Memory B cell (primary cell): ENCODE measurements at places on chromosomes 5 and 9.

- no peak for DNase-seq
Observed at GRCh38 chr5:141437221-141437620, 6.9 kb downstream of the PCDHGA12 start.

DNA sequence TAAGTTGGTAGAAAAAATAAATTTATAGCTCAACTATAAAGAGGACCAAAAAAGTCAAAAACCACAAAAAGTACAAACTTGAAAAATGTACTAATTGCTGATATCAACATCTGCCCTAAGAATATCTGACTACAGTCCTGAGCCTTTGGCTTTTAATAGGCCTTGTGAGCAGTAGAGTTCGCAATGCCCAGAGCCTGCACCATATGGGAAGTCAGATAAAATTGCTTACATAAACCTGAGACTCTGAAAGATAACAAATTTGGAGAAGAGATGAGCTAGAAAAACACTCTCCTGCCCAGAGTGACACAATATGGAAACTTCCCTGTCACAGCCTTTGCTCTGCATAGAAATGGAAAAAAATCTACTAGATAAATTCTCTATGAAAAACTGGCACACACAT lies 368.0 kb upstream of the GRIN3A start:
- no peak for DNase-seq

DNA sequence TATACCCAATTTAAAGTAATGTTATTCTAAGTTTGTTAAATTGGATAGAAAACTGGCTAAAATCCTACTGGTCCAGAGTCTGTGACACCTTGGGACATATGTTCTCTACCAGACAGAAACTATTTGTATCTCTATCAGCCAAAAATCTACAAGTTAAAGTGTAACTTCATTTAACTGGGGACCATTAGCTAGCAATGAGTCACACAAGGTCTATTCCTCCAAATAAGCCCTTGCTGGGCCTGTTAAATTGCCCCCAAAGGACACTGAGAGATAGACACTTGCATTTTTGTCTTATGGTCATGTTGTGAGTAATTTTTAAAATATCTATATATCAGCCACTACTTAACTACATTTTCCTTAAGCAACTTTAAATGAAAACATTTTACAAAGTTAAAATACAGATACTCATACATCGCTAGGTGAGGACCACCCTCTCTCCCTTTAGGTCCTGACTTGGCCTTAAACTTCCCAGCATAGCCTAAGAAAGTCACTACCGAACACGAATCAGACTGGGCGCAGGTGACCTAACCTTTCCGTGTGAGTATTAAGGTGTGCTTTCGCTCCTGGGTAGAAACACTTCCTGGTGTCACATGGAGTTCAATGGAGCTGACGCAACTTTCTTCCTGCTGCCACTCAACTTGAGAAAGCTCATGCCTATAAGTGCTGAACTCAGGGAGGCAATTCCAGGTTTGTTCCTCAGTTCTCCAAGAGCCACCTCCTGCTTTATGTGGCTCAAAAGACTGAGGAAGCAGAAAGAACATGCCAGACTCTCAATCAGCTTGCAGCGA lies 249.1 kb downstream of the DIRAS2 start:
- no peak for DNase-seq

- no peak for DNase-seq
Observed at GRCh38 chr5:141040093-141040770, 10.9 kb upstream of the PCDHB1 start.

- DNase-seq: no peak
Observed at GRCh38 chr9:136564379-136564988, 18.6 kb upstream of the NOTCH1 start.

GRCh38 chr5:156838961-156839360 lies 11.1 kb upstream of the PPP1R2B start:
- no peak for DNase-seq

DNA sequence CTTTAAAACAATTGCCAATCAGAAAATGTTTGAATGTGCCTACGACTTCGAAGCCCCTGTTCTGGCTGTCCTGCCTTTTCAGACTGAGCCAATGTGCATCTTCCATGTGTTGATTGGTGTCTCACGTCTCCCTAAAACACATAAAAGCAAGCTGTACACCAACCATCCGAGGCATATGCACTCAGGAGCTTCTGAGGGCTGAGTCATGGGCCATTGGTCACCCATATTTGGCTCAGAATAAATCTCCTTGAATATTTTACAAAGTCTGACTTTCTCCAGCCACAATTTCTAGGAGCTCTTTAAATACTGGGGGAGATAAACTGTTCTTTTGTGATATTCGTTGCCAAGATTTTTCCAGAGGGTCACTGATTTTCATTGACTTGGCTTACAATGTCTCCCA lies 53.9 kb downstream of the C9orf57 start:
- DNase-seq: no peak
